Amygdala (tissue), 56 donors: ENCODE measurements at places on chromosomes 1 and 21.

- no peak for DNase-seq
Observed at GRCh38 chr1:108533351-108534083, 26.4 kb upstream of the EEIG2 start.

DNA sequence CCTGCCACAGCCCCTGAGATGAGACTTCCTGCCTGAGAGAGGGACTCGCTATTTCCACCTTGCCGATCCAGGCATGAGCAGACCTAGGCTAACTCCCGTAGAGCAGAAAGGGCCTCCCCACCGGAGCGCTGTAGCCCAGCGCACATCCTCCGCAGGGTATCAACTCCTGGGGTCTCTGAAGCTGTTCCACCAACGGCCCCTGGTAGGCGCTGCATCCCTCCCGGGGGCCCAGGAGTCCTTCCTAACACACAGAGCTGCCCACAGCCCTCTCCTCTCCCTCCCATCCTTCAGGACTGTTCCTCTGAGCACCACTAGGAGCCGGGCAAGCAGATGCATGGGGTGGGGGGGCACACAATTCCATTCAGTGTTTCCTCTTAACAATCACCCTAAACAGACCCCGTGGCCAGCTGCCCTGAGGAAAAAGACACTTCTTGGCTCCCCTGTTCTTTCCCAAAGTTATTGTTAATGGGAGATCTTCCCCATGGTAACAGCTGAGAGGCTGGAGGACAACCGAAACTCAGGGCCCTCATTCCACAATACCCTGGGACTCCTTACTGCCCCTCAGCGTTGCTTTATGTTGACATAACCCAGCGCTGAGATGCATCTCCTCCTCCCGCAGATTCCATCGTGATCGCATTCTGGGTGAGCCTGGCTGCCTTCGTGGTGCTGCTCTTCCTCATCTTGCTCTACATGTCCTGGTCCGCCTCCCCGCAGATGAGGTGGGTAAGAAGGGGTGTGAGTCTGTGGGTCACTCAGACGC is 7.5 kb downstream of the MRAP start:
- peak; percentile 89 for DNase-seq

GRCh38 chr1:184840596-184840995 is 85.9 kb upstream of the EDEM3 start:
- DNase-seq, result no peak

DNA sequence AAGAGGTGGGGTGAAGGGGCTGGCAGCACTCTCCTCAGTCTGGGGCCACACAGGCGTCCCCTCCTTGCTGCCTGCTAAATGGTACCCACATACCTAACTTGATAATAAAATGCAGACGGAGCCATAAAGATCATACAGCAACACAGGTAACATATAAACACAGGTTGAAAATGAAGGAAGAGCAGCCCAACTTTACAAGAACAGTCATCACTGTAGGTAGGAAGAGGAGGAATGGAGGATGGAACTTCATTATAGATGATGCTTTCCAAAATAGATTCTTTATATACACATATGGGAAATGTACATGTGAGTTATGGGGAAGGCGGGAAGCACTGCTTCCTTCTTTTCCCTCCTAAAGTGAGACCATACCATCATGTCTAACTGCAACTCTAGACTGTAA is 13.4 kb downstream of the C2CD2 start:
- no peak for DNase-seq

GRCh38 chr1:211928290-211928801 is 97.8 kb upstream of the LPGAT1 start:
- DNase-seq, result no peak

DNA sequence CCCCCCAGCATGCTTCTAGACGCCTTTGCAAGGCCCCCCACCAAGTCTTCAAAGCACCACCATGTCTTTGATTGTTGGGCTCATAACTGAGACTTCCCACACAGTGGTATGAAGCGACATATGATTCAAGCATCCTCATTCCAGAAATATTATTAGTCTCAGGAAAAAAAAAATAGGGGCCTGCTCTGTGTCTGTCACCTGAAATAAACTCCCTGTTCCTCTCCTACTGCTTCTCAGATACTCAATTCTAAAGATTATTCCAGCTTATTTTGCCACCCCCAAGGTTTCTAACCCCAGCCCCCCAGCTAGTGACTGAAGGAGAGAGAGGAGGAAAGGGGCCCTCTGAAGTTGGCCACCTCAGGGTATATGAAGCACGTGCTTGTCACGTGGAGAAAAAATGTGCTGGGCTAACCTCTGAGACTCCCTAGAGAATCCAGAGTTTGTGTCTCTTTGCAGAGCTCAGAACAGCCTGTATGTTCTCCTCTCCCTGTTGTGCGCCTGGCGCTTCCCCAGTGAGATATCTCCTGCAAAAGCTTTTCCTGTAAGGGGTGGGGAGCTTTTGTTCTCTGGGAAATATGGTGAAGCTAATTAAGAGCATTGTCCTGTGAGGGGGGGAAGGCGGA is 35.9 kb upstream of the RASAL2 start:
- no peak for DNase-seq

DNA sequence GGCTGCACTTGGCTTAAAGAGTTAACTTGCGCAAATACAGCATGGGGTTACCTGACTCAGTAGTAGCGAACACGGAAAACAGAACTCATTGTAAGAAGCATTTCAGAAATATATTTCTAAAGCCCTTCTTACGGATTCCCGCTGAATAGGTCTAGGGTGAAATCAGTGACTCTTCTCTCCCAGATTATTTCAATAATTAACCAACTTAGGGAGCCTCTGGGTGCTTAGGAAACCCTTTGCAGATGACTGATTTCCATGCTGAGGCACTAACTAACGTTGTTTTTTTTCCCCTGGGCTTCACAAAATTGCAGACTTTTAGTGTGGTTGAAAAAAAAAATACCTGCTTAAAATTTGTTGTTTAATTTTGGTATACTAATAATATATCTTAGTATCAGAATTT is 40.3 kb downstream of the BTG3 start:
- no peak for DNase-seq

GRCh38 chr21:35072960-35073359 is 23.9 kb upstream of the RUNX1 start:
- no peak for DNase-seq

GRCh38 chr1:210582205-210582970 is 253.7 kb downstream of the HHAT start:
- no peak for DNase-seq

GRCh38 chr1:181503171-181503810 is 20.0 kb downstream of the CACNA1E start:
- DNase-seq, result no peak

DNA sequence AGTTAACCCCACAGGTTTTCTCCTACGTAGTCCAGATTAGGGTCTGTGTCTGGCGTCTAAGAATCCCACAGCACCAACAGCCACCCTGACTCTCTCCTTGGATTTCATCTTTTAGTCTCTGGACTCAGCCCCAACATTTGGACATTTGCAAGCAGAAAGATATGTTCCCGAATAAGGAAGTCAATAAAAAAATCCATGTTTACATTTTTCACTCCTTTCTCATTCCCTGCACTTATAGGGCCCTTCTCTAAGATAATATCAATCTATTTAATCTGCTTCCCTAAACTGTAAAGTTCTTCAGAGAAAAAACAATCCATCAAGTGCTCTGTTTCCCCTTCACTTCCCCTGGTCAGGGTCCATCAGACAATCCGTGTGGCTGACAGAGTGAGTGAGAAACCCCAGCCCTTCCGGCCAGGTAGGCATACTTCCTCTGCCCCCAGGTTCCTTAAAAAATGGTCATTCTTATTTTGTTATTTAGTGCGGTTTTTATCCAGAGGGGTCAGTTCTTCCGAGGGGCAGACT is 105.9 kb upstream of the CDC42BPA start:
- no peak for DNase-seq

DNA sequence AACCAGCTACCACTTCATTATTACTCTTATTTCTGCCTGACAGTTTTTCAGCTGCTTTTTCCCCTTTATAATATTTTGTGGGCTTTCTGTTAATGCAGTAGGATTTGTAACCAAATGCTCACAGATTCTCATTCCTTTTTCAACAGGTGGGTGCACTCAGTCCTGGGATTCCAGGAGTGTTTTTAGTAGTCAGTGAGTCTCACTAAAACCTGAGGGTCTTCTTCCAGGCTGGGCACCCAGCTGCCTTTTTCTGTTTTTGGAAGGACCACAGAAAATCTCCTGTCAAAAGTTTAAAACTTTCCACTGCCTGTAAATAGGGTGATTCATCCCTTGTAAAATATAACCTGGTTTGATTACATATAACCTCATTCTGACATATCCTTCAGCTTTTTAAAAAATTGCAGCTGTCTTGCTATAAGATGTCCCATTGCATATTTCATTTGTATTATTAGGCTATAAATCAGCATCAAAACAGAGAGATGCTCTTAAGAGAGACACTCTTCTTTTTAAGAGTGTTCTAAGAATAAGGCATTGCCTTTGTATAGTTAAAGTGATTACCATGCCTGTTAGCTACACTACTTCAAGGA is 16.8 kb upstream of the CEP350 start:
- no peak for DNase-seq

DNA sequence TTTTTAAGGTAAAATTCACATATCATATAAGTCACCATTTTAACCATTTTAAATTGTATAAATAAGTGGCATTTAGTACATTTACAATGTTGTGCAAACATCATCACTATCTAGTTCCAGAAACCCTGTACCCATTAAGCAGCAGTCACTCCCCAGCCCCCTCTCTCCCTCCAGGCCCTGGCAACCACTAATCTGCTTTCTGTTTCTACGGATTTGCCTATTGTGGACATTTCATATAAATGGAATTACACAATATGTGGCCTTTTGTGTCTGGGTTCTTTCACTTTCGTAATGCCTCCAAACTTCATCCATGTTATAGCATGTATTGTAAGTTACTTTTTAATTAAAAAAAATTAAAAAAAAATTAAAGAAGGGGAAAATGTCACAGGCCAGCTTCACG is 58.0 kb upstream of the RAB3GAP2 start:
- DNase-seq, result no peak

- no peak for DNase-seq
Observed at GRCh38 chr1:10561955-10562354, 87.2 kb downstream of the PEX14 start.

DNA sequence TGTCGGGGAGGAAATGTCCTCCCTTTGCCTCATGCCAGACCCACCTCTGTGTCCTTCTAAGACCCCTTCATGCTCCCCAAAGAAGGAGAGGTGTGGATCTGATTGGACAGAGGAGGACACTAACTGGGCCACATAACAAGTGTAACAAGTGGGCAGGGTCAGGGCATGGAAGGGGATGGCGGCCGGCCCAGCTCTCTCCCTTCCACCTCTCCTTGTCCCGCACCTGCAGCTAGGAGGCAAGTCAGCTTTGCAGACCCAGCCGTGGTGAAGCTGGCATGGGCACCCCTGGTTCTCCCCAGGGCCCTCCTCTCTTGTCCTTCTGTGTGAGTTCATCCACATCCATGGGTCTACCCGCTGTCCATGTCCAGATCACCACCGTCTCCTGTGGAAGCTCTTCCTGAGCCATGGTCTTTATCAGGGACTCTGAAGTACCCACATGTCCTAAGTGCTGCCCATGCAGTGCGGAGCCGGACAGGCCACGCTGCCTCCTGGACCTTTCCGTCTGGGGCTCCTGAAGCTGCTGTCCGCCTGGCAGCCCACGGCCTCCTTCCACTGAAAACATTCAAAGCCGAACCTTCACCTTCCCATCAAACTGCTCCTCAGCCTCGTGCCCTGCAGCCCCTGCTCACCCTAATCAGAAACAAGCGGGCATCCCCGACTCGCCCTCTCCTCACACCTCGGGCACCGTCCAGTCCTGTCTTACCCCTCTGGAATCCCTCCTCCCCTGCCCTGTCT is 460.5 kb downstream of the PTPRU start:
- DNase-seq, result no peak

DNA sequence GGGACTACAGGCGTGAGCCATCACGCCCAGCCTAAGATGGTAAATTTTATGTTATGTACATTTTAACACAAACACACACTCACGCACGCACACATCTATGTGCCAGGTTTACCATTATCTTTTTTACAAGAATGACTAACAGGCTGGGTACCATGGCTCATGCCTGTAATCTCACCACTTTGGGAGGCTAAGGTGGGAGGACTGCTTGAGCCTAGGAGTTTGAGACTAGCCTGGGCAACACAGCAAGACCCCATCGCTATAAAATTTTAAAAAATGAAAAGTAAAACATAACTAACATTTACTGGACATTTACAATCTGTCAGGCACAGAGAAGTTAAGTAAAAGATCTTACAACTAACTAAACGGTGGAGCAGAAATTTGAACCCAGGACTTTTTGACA is 14.7 kb downstream of the GATAD2B start:
- DNase-seq, result no peak

DNA sequence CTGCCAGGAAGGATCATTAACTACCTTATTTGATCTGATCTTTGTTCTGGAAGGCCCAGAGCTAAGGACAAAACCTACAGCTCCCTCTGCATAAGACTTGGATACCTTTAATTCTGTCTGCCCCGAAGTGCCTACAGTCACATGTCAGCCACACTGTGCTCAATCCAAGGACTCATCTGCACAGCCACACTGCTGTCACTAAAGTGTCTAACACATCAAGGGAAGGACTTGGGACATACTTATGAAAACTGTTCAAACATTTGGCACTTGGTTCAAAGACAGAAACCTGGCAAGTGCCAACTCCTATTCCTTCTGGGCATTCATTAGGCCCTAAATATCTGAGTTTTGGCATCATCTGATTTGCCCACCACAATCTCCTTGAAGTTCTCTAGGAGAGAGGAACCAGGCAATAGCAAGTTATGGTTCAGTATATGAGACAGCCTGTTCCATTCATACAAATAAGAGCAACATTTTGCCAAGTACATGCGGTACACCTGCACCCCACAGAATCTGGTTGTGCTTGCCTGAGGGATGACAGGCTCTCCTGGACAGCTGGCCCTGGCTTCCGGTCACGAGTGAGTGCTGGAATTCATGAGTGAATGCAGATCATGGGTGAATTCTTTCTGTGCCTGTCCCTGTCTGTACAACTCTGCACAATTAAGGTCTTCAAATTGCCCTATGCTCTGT is 105.9 kb downstream of the KCNK1 start:
- DNase-seq, result no peak

GRCh38 chr21:25572861-25573310 is 34.4 kb downstream of the MRPL39 start:
- no peak for DNase-seq

DNA sequence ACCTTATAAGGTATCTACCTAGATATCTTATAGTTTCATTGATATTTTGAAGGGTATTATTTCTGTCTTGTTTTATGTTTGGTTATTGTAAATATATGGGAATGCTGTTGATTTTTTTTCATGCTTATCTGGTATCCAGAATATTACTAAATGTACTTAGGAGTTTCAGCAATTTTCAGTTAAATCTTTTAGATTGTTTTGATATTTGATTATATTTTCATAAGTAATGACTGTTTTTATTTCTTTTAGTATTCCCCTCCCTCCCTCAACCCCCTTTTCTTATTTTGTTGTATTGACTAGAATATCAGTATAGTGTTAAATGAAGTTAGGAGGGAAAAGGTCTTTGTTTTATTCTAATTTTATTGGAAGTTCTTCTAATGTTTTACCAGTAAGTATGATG is 344.4 kb upstream of the PROX1 start:
- no peak for DNase-seq
